ENCODE measurements at places on chromosomes 5 and 9.

DNA sequence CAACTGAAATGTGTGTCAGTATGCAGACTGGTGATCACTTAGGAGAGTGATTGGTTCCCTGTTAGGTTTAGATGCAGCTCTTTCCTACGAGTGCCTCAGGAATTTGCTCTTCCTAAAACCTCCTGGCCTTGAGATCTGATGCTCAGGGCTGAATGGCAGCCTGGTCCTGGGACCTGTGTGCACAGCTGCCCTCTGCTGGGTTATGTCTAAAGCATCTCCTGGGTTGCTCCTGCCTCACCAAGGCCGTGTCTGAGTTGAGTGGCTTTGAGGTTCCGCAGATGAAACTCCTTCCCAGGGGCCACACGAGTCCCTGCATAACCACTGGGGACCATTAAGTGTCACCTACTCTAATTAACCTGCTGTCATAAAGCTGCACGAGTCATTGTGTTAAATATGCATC, 59.5 kb downstream of the MVB12B start:
- peak; percentile 18 for DNase-seq

GRCh38 chr5:135966165-135966564, 11.4 kb upstream of the LECT2 start:
- DNase-seq = no peak

DNA sequence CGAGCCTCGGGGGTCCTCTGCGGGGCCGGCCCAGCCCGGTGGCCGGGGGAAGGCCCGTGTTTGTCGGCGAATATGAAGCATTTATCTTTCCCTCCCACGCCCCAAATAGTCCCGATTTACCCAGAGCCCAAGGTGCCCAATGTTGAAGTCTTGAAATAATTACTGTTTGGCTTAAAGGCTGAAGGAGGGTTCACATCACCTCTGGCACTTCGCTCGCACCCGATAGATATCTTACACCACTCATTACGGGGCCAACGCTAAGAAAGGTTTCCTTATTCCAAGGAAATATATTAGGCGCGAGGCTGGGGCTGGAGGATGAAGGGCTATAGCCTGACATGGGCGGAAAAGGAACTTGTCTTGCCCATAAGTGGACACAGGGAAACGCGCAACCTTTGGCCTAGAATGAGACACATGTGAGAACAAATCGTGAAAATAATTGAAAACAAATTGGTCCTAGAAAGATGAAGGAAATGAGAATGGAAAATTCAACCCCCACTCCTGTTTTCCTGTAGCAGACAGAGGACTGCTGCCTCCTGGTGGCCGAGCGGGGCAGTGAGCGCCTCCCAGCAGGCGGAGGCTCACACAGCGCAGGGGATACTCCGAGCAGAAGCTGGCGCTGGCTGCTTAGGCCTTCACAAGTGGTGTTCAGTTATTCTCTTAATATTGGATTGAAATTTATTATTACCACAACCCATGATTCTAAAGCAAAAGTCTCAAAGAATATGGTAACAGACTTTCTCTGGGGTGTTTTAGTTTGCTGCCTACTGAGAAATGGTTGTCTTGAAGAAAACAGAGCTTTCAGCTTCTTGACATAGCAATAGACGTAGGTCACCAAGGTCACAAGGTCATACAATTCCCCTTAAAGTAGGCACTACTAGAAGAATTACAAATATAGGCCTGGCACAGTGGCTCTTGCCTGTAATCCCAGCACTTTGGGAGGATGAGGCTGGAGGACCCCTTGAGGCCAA, 7.9 kb downstream of the CCL21 start:
- peak; percentile 86 for DNase-seq

- no peak for DNase-seq
These were observed 2.0 kb downstream of the HAVCR2 start for GRCh38 chr5:157106630-157107461.

GRCh38 chr9:110016340-110016739, 191.6 kb downstream of the C9orf152 start:
- DNase-seq = no peak

- DNase-seq = no peak
These were observed 7.6 kb upstream of the FAM240B start for GRCh38 chr9:38727497-38728001.

All from left lobe of liver (tissue), 2 donors.